ENCODE measurements at places on chromosomes 3 and 15. TPM values are rescaled to one million over a fixed set of nuclear protein-coding genes. Genes with fewer than 3 reads are reported as not detected.

Gene MUC20
- total RNA-seq = 1.1 TPM

Gene MAGI1
- total RNA-seq = 8.4 TPM

Gene FBXL2
- 18.9 TPM for total RNA-seq

Gene NECTIN3
- total RNA-seq = 56.9 TPM

Gene SKOR1
- total RNA-seq = 0.79 TPM

Gene EEFSEC
- 9.9 TPM for total RNA-seq

Gene IL12A
- under 0.01 TPM for total RNA-seq

Gene SATB1
- total RNA-seq = 0.98 TPM

Gene RAB43
- 16.1 TPM for total RNA-seq

Gene SGO1
- total RNA-seq = 2.0 TPM

Gene WDR6
- total RNA-seq = 118 TPM

Gene LOXL1
- 11.4 TPM for total RNA-seq

Gene KLHDC8B
- 93.8 TPM for total RNA-seq

Gene SLC27A2
- not detected for total RNA-seq

Gene RBP2
- total RNA-seq = not detected

Gene TGM4
- total RNA-seq = 16.5 TPM

Gene LCMT2
- 5.9 TPM for total RNA-seq

Gene RETNLB
- total RNA-seq = not detected

Gene PTPRG
- total RNA-seq = 8.7 TPM

Gene SLC24A5
- total RNA-seq = not detected

Gene PSMD6
- 80.8 TPM for total RNA-seq

Gene GALNT15
- total RNA-seq = not detected

Gene UACA
- 44.4 TPM for total RNA-seq

Gene BLM
- 4.3 TPM for total RNA-seq

Gene SLC2A2
- 0.11 TPM for total RNA-seq

Gene LRTM1
- total RNA-seq = 0.39 TPM

Gene ANKRD34C
- total RNA-seq = under 0.01 TPM

All from placental epithelial cell (primary cell).